ENCODE measurements at places on chromosomes 12 and 14.

GRCh38 chr12:124939421-124940142, 25.1 kb upstream of the UBC start:
- DNase-seq = peak; percentile 91

DNA sequence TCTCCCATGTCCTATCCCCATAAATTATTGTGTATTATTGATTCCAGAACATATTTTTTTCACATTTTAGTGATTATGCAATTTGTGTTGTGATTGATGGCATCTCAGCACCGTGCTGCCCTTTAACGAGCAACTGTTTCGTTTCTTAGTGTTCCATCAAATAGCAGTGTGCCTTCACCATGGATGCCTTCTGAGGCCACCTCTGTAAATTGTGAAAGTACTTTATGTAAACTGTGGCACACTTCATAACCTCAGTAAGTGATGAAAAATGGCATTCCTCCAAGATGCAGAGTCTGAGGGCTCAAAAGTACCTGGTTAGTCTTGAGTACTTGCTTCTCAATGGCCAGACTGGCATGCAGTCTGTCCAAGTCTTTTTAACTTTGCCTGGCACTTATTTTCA, 8.2 kb downstream of the CHST11 start:
- no peak for DNase-seq

DNA sequence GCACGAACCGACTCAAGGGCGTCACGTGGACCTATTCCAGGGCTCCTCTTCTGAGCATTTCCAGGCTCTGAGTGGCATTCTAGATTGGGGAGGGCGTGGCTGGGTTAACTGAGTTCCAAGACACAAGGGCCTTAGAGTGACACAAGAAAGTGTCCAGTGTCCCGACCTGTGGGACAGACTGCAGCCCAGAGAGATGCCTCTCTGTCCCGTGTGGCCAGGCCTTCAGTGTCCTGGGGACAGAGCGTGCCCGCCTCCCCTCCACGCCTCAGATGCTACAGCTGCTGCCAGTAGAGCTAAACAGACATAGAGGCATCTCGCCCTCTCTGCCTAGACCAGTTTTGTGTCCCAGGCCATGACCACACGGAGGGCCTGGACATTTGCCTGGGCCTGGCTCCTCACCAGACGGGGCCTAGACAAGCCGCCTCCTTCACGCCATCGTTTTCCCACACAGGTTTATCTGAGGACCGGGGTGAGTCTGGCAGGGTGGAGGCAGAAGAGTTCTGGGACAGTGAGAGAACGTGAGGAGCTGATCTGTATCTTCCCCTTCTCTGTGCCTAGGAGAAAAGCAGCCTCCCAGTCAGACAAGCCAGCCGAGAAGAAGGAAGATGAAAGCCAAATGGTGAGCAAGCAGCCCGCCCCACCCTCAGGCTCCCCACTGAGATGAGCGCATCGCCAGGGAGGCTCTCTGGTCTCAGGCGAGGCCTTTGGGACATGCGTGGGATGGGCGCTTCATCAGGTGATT, 27.1 kb downstream of the DEGS2 start:
- DNase-seq = no peak

- DNase-seq = peak; percentile 20
These were observed 79.5 kb downstream of the OTOGL start for GRCh38 chr12:80178846-80179245.

- no peak for DNase-seq
These were observed 54.2 kb downstream of the IFNG-AS1 start for GRCh38 chr12:68043435-68043834.

GRCh38 chr12:32893043-32893442, 3.5 kb downstream of the PKP2 start:
- DNase-seq = no peak

DNA sequence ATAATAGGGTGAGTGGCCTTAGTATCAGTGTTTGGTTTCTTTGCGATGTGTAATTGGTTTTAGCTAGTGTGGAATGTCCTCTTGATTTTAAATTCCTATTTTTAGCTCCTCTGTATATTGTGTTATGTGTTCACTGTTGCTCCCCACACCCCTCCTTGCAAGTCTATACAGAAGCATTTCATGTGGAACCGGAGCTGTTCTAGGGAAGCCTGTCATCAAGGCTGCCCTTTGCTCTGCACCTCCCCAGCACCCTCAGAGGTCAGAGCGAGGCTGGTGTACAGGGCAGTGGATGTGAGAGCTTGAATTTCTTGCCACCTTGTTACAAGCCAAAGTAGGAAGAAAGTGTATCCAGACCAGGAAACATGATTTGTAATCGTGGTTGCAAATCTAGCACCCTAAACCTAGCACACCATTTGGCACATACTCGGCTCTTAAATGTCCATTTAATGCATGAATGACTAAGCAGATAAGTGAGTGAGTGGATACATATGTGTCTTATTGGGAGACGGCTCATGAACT, 376.8 kb downstream of the RGS6 start:
- no peak for DNase-seq

DNA sequence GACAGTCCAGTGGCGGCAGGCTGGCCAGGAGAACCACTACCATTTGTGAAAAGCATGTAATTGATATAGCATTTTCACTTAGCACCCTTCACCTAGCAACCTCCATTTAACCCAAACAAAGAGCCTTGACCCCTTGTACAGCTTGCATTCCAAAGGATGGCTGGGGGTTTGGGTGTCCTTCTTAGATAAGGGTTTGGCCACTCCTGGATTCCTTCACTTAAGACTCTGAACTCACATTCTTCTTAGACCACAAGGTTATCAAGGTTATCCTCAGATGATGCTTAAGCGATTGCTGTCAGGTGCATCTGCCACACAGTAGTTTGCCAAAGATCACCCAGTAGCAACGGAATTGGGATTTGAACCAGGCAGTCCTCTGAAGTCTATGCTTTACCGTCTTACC, 102.8 kb downstream of the ZNF664 start:
- no peak for DNase-seq

DNA sequence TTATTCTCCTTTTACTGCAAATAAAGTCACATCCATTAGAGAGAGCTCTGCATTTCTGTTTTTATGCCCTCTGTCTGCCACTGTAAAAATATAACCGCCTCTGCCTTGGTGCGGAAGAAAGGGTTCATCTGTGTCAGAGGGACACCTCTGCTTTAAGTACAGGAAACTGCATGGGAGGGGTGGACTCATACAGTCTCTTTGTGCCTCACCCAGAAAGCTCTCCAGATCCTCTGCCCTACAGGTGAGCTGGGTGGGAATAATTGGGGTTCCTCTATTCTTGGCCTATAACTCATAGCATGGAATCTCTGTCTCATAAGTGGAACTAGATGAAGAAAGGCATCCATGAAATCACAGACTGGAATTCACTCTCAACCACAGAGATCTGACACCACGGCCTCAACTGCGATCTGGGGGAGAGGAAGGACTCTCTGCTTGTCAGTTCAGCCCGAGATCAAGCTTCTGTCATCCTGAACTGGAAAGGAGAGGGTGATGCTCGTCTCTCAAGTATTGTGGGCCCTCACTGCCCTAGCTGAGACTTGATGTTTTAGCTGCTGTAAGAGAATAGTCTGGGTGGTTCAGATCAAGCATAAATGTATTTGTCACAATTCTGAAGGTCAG, 702.3 kb downstream of the TMEM121 start:
- peak; percentile 43 for DNase-seq

DNA sequence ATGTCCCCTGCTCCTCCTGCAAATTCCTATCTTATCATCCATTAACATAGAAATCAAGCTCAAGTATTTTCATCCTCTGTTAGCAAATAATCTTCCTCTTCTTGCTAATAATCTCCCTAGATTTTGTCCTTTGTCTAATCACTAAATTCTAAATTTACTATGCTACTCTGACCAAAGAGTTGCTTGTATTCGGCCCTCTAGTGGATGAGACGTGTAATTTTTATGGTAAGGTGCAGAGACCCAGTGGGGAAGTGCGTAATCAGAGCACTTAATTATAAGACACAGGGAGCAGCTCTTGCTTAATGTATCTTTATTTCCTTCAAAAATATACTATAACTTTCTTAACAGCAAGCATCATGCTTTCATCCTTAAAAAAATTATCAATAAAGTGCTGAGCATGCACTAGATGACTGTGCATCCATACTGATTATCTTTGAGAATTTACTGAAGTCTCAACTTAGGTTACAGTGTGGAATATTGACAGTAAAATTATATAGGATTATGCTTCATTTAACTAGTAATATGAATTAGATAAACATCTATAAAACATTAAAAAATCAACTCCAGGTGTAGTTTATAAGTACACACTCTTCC, 212.6 kb downstream of the SLC16A7 start:
- no peak for DNase-seq

GRCh38 chr12:108461058-108461660, 53.9 kb upstream of the FICD start:
- DNase-seq = no peak

GRCh38 chr14:41636492-41637392, 30.1 kb downstream of the LRFN5 start:
- no peak for DNase-seq

Data from stimulated activated CD4-positive, alpha-beta T cell treated with anti-CD3 and anti-CD28 coated beads, Interleukin-15, amount 100 ng/mL, for 24 hours (primary cell).